ENCODE measurements at places on chromosomes 5 and 9. TPM values are rescaled to one million over a fixed set of nuclear protein-coding genes. Genes with fewer than 3 reads are reported as not detected.

Gene FKTN
- total RNA-seq, result 16.4 TPM

Gene KCTD16
- total RNA-seq, result 0.17 TPM

Gene FGFR4
- 8.8 TPM for total RNA-seq

Gene RGS7BP
- not detected for total RNA-seq

Gene MLLT3
- 10.0 TPM for total RNA-seq

Gene PCDHA7
- 0.15 TPM for total RNA-seq

Gene IL13
- total RNA-seq, result not detected

Gene LCP2
- not detected for total RNA-seq

Gene FOXD4L4
- total RNA-seq, result not detected

Gene ENC1
- total RNA-seq, result 22.4 TPM

Gene SLC2A6
- total RNA-seq, result 21.0 TPM

Gene SLC1A3
- 2.7 TPM for total RNA-seq

Gene CCNI2
- total RNA-seq, result not detected

Gene CATSPER3
- 0.30 TPM for total RNA-seq

Gene IFNB1
- total RNA-seq, result not detected

Gene TAF1L
- not detected for total RNA-seq

Gene TLR4
- total RNA-seq, result not detected

Gene G3BP1
- 103 TPM for total RNA-seq

Gene LRSAM1
- total RNA-seq, result 10.7 TPM

Gene PCDHGA12
- total RNA-seq, result 8.4 TPM

Gene FBXL7
- total RNA-seq, result 6.8 TPM

Gene LMBRD2
- total RNA-seq, result 4.5 TPM

Gene TRAF1
- total RNA-seq, result 3.4 TPM

Gene RAB24
- 22.0 TPM for total RNA-seq

Gene SLC25A48
- total RNA-seq, result not detected

Gene IFNK
- total RNA-seq, result not detected

Gene BTNL9
- not detected for total RNA-seq

Gene PPIC
- total RNA-seq, result 16.8 TPM

Gene UBAC1
- 40.9 TPM for total RNA-seq

Gene ITGA2
- total RNA-seq, result 4.8 TPM

Gene WNK2
- total RNA-seq, result not detected

Gene ADGRV1
- 0.17 TPM for total RNA-seq

Gene DND1
- total RNA-seq, result 0.15 TPM
